NCI-H1694 treated with DMSO at 0.1 percent for 48 hours (cell line): ENCODE measurements at places on chromosomes 16 and 17.

- DNase-seq: no peak
These were observed 3.5 kb upstream of the NTAN1 start for GRCh38 chr16:15059324-15059723.

- no peak for DNase-seq
These were observed 12.0 kb downstream of the EEF2K start for GRCh38 chr16:22217890-22218730.

DNA sequence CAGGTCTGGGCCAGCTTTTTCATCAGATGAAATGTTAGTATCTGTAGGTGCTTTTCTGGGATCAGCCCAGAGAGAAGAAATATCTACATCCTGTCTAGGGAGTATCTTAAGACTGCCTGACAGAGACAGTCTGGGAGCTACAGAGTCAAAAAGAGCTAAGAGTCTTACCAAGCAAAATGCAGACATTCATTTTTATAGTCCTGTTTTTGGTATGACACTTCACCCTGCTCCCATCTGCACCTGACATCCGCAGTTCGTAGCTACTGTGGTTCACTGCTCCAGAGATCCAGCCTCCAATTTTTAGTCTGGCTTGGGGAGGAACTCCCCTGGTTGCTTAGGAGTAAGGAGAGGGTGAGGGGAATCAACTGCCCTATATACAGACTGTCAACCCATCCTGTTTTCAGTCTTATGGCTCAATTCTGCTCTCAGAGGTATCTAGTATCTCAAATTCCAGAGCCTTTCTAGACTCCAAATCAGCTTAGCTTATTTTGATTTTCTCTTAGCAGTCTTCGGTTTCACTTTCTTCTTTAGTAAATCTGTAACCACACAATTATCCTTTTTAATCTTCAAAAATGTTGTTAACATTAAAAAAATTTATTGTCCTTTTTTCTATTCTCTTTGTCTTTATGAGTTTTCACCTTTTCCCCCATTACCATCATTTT is 97.8 kb downstream of the TMEM100 start:
- DNase-seq: no peak

DNA sequence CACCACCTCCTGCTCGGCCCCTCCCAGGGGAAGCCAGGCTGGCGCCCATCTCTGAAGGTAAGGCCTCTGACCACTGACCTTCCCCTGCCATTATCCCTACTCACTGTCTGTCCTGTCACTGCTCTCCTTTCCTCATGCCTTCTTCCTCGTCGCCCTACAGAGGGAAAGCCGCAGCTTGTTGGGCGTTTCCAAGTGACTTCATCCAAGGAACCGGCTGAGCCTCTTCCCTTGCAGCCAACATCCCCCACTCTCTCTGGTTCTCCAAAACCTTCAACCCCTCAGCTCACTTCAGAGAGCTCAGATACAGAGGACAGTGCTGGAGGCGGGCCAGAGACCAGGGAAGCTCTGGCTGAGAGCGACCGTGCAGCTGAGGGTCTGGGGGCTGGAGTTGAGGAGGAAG is 3.0 kb downstream of the COA3 start:
- no peak for DNase-seq

DNA sequence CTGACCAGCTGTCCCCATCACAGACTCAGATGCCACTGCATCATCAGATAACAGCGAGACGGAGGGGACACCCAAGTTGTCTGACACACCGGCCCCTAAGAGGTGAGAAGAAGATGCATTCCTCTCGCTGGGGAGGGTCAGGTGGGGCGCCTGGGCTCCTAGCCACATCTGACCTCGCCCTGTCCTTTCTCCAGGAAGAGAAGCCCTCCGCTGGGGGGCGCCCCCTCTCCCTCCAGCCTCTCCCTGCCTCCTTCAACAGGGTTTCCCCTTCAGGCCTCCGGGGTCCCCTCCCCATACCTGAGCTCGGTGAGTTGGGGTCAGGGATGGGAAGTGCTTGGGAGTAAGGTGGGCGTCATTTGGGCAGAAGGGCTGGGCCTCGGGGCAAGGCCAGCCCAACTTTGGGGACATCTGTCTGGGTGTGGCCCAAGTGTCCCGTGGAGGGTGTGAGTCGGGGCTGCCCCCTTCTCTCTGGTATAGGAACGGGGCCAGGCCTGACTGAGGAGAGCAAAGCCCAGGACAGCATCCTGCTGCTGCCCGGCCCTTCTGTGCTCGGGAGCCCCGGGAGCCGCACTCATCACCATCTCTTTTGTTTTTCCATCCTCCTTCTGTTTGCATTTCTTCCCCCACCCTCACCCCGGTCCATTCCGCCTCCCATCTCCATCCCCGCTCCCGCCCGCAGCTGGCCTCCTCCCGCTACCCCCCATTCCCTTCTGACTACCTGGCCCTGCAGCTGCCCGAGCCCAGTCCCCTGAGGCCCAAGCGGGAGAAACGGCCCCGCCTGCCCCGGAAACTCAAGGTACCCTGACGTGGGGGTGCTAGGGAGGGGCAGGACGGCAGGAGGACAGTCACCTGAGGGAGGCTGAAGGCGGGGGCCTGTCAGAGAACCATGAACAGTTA is 4.9 kb downstream of the INO80E start:
- no peak for DNase-seq

- DNase-seq: no peak
These were observed 76.7 kb downstream of the PLD6 start for GRCh38 chr17:17129466-17129865.

- no peak for DNase-seq
These were observed 97.5 kb downstream of the OR1D5 start for GRCh38 chr17:2965621-2966595.

DNA sequence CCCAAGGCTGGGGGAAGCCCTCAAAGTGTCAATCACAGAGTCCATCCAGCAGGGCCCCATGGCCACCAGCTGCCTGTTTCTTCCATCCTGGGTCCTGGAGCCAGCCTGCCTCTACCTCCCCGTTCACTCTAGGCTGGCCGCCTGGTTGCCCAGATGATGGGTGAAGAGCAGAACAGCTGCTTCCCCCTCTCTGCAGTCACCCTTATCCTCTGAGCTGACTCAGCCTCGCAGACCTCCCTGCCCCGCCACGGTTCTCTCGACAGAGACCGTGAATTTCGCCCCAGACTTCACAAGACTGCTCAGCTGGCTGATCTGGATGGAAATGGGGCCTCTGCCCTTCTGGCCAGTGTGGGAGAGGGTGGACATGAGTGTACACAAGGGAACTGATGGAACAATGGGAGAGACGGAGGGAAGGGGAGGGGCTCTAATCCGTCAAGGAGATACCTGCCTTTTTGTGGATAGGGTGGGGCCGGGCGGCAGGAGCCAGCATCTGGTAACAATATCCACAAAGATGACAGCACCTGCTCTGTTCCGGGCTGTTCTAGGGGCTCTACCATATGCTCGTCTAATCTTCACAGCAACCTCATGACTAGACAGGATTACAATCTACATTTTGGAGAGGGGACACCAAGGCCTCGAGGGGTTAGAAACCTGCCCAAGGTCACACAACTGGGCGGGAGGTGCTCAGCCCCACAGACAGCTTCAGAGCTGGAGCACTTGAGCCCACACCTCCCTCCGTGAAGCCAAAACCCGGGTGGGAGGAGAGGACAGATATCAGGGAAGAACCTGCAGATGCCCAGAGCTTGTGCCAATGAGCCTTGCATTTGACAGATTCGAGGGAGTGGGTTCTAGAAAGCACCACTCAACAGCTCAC is 136.0 kb downstream of the SDK2 start:
- DNase-seq: peak; percentile 19

DNA sequence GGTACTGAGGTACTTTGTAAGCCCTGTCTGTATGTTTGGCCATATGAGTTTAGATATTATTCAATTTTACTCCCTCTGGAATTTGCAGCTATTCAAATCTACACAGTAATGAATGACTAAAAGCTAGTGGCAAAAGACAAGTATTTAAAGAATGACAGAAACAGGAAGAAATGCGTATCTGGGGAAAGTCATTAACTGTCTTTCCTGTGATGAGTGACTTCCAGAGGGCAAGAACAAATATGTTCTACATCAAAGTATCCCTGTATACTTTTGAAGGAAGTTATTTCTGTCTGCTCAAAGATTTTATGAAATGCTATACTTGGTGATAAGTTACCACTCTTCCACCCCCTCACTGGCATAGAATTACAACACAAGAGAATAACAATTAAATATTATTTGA is 489.3 kb upstream of the SOX9 start:
- no peak for DNase-seq

DNA sequence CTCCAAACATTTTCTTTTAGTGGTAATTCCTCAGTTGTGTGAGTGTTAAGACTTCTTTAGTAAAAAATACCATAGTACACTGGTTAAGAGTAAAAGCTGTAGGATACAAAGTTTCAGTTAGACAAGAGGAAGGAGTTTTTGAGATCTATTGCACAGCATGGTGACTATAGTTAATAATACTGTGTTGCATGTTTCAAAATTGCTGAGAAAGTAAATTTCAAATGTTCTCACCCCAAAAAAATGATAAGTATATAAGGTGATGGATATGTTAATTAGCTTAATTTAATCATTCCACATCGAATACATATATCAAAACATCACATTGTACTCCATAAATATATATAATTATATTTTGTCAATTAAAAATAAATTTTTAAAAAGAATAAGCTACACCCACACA is 22.0 kb upstream of the NLK start:
- DNase-seq: no peak

- no peak for DNase-seq
These were observed 24.9 kb downstream of the HMOX2 start for GRCh38 chr16:4501071-4501478.

DNA sequence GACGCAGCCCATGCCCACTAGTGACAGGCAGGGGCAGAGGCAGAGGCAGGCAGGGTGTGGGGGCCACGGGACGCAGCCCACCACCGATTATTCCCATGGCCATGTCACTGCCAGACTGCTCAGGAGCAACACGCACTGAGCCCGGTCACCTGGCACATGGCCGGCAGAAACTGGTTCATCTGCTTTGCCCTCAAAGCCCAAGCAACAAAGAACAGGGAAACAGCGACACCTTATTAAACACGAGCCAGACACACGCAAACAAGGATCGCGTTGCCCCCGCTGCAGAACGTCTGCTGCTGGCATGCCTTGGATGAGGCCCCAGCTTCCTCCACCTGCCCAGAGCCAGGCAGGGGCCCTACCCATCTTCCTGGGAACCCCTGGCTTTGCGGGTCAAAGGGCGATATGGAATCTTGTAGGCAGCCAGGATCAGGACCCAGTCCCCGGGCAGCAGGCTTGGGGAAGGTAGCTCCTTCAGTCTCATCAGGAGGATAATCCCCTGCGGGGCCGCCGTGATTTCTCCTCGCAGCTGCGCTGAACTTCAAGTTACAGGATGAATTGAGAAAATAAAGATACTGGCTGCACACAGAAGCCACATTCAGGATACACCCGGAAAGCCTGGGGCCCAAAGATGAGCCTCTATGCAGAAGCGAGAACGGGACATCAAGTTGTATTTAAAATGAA is 4.8 kb downstream of the TBC1D16 start:
- DNase-seq: no peak

DNA sequence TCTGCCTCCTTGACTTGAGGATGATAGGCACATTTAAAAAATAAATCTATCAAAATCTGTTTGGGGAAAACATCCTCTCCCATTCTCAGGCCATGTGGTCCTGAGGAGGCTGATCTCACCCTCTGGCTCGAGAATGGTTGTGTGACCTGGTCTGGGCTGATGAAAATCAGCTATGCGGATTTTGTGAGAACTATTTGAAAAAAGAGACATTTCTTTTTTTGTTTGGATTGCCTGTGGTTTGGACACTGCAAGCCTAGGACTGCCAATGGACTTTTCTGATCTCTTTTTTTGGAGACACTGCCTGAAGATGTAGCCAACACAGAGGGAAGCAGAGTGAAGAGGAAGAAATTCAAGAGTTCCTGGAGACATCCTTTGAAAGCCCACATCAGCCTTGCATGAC is 145.9 kb downstream of the HS3ST3B1 start:
- DNase-seq: no peak

- no peak for DNase-seq
These were observed 10.3 kb upstream of the NOL11 start for GRCh38 chr17:67707442-67707841.

DNA sequence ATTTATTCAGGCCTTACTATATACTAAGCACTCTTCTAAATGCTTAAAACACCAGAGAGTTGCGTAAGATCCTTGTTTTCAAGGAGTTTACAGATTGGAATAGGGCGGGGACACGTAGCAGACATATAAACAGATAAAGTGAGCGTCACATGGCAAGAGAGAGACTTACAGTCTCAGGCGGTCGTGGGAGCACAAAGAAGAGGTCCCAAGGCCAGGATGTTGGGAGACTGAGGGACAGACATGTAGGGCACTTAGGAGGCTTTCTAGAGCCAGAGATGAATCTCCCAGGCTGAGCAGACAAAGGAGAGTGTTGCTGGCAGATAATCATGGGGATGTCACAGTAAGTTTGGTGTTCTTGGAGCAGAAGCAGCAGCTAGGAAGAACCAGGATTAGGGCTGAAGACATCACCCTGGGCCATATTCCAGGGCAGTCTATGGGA is 119.1 kb upstream of the ANKFN1 start:
- no peak for DNase-seq

DNA sequence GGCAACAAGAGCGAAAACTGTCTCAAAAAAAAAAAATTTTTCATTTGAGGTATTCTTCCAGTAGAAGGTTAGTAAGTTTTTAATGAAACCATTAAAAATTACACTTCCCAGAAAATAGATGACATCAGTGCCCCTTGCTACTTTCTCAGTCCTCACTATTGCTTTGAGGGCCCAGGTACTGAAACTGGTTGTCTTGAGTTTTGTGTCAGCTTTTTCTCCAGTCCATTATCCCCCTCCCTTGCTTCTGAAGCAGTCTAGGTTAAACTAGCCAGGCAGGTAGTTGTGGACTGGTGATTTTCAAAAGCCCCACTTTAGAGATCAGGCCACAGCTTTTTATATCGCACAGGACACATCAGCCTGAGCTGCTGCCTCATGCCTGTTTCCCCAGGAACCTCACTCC is 10.9 kb downstream of the SMCR8 start:
- DNase-seq: no peak

- DNase-seq: no peak
These were observed 15.1 kb upstream of the ZFHX3 start for GRCh38 chr16:73062743-73063733.
